ENCODE measurements at places on chromosomes 4 and X. TPM values are rescaled to one million over a fixed set of nuclear protein-coding genes. Genes with fewer than 3 reads are reported as not detected.

DNA sequence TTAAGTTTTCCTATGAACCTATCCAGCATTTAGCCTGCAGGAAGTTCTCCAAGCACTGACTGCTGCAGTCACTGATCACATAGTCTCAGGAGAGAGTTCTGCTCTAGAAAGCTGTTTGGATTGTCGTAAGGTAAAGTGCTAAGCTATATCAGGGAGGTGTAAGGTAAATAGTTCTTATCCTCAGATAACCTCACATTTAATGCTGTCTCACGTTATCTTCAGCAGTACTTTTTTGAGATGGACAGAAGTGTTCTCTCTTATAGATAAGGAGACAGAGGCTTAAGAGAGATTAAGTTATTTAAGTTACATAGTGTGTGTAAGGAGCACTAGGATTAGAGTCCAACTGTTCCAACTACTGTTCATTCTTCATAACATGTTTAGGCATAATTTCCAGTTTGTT lies 77.9 kb downstream of the STIM2 start:
- DNase-seq: no peak

GRCh38 chr4:7323872-7324650 lies 110.7 kb downstream of the PSAPL1 start:
- no peak for DNase-seq

The PAGE1 gene
- total RNA-seq: not detected

- no peak for DNase-seq
These were observed 38.9 kb downstream of the NUDT9 start for GRCh38 chr4:87461281-87461700.

DNA sequence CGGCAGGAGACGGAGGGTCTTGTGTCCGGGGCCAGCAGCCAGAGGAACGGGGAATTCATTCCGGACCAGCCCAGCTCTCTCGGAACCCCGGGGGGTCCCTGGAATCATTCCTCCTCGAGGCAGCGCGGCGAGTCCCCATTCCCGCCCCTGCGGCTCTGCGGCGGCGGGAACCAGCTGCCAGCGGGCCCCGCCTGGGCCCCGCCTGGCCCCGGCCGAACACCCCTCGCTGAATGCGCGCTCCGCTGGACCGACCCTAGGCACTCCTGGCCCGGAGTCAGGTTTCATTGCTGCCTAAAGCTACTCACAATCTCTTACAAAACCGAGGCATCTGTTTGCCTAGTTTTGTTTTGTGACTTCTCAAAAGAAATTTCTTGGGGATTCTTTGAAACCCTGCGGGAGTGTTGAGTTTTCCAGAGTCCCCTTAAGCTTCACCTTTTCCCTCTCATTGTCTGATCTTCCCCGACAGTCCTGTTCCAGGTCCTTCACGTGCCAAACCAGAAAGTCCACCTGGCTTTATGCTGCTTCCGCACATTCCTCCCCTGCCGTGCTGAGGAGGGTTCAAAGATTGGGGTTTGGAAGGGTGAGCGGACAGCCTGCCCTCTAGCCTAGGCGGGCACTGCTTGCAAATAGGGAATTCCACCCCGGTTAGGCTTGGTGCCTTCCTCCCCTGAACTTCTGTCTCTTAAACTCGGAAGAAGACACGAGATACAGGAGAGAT lies 789 bp downstream of the ARHGAP10 start:
- DNase-seq: peak; percentile 28

GRCh38 chr4:188177997-188178675 lies 38.9 kb downstream of the TRIML1 start:
- DNase-seq: no peak

The MAGEE2 gene
- not detected for total RNA-seq

The HSFX1 gene
- total RNA-seq: 1.1 TPM

The GRIA3 gene
- total RNA-seq: not detected

GRCh38 chrX:68681443-68681941 lies 34.0 kb downstream of the STARD8 start:
- DNase-seq: no peak

The MAGEB3 gene
- not detected for total RNA-seq

The C4orf51 gene
- total RNA-seq: not detected

- no peak for DNase-seq
These were observed 74.7 kb downstream of the GALNT7 start for GRCh38 chr4:173243321-173243720.

GRCh38 chr4:126807132-126807531 lies 825.6 kb upstream of the INTU start:
- DNase-seq: no peak

DNA sequence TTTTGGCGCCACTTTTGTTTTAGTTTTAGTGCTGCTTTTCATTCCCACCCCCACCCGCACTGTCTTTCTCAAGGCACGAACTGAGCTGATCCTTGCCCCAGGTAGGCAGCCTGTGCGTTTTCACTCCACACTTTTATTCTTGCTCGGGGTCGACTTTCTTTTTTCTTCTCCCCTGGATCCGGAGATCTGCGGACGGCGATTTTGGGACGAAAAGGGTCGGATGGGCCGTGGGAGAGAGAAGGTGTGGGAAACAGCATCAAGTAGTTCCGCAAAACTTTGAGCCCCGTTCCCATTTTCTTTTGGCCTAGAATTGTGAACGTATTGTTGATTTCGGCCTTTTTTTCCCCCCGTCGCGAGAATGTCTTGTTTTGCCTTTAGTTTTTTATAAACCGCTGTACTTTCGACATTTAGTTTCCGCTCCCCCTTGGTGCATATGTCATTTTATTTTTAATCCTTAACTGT lies 531 bp downstream of the STAG2 start:
- no peak for DNase-seq

DNA sequence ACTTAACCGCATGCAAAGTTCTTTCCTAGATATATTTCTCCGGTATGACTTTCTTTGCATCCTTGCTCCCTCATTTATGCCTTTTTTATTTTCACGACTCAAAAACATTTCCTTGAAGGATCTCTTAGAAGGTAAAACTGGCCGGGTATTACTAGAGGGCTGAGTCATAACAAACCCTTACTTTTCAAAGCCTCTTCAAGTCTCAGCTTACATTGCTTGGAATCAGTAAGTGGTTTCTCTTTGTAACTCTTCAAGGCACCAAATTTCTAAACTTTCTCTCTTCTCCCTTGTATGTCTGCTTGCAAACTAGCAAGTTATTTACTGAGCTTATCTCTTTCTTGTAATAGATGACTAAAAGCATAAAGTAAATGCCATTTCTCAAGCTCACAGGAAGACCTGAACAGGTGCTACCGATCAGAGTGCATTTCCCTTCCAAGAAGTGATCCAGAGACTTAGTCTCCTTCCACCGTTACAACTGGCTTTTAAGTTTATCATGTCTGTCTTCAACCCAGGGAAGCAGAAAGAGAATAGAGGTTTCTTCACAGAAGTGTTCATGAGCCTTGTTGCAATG lies 75.5 kb downstream of the ANXA10 start:
- DNase-seq: no peak

The EDA gene
- total RNA-seq: 4.9 TPM

DNA sequence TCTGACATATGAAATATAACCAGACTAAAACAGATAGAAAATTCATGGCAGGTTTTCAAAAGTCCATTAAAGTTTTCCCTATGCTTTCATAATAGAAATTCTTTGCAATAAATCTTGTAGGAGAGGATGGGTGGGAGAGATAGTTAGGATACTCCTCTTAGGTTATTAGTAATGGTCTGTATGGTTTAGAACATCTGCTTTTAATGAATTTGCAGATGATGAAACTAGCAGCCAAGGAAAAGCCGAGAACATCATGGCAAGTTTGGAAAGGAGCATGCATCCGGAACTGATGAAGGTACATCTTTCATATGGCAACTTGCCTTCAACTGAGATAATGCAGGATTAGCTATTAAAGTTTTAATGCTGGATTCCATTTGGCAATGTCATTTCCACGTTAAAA lies 70.7 kb downstream of the DOCK11 start:
- no peak for DNase-seq

GRCh38 chrX:18290200-18290599 lies 64.3 kb downstream of the SCML2 start:
- DNase-seq: no peak

GRCh38 chrX:107596651-107597050 lies 31.7 kb upstream of the PRPS1 start:
- no peak for DNase-seq

The HMGB2 gene
- 776 TPM for total RNA-seq

GRCh38 chr4:180860089-180860720 lies 1383.0 kb upstream of the TENM3 start:
- DNase-seq: no peak

All from activated CD4-positive, alpha-beta memory T cell treated with anti-CD3 and anti-CD28 coated beads, Interleukin-2, amount 10 ng/mL, durations not matched to agents 7 days and 5 days (primary cell).